Kidney epithelial cell (primary cell): ENCODE measurements at places on chromosomes 7 and 10.

- no peak for DNase-seq
Measured at GRCh38 chr10:57917019-57917418, 350.7 kb downstream of the IPMK start.

DNA sequence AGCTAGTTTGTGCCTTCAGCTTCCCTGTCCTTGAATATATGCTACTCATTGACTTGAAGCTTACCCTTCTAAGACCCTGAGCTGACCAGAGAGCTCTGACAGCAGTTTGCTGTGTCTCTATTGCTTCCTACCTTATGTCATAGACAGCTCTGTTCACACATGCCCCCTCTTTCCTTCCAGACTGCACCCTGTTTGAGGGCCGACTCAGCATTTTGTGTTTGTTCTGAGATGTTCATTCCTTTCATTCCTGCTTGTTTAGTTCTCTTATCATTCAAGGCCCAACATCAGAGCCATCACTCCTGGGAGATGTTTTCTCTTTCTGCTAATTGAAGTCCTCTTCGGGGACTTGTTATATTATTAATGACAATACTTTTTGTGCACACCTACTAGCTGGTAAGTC, 518.9 kb downstream of the LRMDA start:
- no peak for DNase-seq

GRCh38 chr7:129975309-129975708, 22.5 kb upstream of the UBE2H start:
- no peak for DNase-seq

DNA sequence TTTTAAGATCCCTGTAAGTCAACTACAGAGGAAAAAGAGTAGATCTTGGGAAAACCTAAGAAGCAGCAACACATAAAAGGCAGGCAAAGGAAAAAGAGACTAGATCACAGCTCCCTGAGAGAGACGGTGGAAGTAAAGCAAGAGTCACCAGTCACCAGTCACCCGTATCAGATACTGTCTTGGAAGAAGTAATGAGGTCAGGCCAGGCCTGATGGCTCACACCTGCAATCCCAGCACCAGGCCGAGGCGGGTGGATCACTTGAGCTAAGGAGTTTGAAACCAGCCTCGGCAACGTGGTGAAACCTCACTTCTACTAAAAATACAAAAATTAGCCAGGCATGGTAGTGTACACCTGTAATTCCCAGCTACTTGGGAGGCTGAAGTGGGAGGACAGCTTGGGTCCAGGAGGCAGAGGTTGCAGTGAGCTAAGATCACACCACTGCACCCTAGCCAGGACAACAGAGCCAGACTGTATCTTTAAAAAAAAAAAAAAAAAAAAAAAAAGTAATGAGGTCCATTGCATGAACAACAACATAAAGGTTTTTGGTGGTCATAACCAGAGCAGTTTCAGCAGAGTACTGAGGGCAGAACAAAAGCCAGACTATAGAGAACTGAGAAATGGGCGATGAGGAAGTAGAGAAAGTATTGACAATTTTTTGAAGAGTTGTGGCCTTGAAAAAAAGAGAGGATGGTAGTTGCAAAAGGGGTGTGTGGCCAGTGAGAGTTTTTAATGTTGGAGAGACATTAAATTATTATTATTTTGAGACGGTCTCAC, 16.9 kb downstream of the ZNF713 start:
- DNase-seq: no peak

- no peak for DNase-seq
Measured at GRCh38 chr10:35217455-35217854, 90.8 kb downstream of the CREM start.

DNA sequence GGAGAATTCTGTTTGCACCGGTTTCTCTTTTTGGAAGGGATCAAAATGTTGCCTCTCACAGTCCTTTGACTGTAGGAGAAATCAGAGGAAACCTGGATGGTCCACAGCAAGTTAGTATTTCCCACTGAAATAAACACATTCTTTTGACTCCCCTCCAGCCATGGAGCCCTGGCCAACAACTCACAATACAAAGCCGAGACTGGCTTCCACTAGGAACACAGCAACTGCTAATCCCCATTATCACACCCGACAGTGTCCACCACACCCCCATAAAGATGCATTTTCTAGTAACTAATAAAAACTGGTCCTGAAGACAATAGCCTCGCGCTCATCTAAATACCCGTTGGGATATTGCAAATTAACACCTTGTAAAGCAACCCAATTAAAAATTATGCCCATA, 798 bp upstream of the MACROH2A2 start:
- no peak for DNase-seq

GRCh38 chr7:1013581-1013980, 30.6 kb downstream of the CYP2W1 start:
- DNase-seq: no peak

- no peak for DNase-seq
Measured at GRCh38 chr7:73719806-73720169, 319 bp upstream of the STX1A start.

DNA sequence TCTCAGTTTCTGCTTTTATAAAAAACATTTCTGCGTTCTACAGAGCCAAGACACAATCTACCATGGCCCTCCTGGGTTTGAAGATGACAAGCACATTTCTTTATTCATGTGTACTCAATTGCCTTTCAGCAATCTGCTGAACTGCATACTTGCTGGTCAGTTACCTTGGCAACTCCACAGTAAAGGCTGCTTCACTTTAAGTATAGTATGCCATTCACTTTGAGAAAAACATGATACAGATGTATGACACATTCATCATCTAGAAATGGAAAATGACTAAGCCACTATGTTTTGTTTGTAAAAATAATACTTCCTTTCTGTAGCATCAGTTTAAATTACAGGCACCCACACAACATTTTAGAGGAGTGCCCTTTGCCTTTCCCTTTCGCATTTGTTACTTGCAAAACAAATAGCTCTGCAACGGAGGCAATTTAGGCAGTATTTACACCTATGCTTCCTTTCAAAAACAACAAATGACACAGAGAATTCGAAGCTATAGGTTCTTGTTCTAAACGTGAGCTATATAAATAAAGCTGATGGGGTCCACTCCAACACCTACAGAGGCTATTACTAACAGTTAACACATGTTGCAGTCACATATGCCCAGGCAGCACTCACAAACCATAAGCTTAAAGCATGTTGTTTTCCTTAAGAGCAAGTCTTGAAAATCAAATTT, 23.5 kb downstream of the SGCE start:
- DNase-seq: peak; percentile 49

DNA sequence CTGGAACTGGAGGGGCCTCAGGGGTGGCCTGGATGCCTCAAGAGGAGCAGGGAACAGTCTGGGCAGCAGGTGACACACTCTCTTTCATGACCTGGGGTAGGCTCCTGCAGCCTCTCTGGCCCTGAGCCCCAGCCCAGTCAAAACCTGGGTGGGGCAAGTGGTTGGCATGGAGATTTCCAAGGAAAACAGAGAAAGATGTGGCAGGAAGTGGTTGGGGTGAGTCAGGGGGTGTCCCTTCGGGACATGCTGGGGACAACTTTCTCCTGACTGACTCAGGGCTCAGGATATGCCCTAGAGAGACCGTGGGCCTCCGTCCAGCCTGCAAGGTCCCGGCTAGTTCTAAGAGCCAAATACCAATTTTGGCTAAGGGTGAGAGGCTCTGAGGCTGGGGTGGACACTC, 2.9 kb downstream of the AQP1 start:
- peak; percentile 34 for DNase-seq

DNA sequence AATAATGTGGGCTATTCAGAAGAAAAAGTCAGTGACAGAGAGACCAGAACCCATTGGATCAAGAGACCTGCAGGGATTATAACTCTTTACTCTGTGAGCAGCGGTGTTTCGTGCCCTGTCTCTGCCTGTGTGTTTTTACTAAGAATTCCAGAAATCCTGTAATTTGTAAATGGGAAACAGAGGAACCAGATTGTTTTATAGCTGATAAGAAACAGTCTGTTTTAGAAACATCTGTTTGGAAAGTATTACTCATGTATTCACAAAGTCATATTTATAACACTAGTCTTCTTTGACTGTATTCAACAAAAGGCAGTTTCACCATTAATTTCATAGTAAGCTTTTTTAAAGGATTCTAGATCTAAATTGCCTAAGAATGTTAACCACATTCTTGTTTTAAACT, 30.0 kb upstream of the VDAC2 start:
- no peak for DNase-seq
